ENCODE measurements at places on chromosomes 1 and 21.

- DNase-seq, result no peak
These were observed 15.8 kb downstream of the CTSS start for GRCh38 chr1:150749720-150750311.

GRCh38 chr1:181122222-181122621 is 33.7 kb downstream of the IER5 start:
- DNase-seq, result no peak

- DNase-seq, result peak; percentile 2
These were observed 50.3 kb downstream of the MYSM1 start for GRCh38 chr1:58649555-58649954.

GRCh38 chr1:221097479-221098281 is 218.4 kb downstream of the HLX start:
- no peak for DNase-seq

DNA sequence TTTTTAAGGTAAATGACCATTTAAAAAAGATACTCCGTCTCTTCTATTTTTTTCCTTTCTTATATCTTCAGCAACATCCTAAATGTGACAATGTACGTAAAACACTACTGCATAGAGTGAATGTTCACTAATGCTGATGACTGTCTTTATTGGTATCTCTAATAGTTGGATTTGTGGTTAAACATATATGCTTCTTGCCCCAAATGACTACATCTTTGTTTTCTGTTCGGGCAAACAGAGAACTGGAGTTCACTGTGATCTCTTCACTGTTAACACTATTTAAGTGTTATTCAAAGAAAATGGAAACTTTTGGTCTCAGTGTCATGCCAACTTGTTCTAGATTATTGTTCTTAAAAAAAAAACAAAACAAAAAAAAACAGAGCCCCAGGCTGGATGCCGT is 109.4 kb downstream of the KIF26B start:
- DNase-seq, result no peak

DNA sequence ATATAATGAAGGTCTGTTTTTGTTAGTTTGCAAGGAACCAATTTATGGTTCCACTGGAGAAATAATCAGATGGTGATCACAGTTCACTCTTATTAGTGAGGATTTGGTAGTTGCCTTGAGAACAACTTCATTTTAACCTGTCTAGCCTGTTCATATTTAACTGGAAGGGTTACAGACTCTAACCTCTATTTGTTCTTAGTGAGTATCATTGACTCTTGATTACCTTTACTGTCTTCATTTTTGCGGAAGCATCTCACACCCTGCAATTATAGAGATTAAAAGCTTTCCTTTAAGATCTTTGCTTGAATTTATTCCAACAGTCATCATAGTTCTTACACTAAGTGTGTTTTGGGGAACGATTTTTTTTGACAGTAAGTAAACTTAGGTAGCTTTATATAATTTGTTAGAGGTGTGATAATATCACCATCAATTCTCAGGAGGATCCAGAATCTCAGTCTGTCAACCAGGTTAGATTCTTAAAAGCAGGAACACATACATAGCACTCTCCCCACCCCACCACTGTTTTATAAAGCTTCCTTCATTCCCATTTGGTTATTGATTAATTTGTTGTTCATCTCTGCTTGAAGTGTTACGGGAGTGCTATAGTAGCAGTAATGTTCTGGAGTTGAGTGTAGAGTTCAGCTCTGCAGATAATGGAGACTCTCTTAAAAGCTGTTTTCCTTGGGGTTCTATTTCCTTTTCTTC is 30.1 kb downstream of the B3GALT2 start:
- no peak for DNase-seq

Data from stimulated activated CD8-positive, alpha-beta memory T cell treated with anti-CD3 and anti-CD28 coated beads, Interleukin-2, amount 100 ng/mL, for 1 hour (primary cell).